ENCODE measurements at places on chromosomes 2 and 18.
A peak's percentile ranks its signal among the peaks of the same experiment; 100 is the strongest.

DNA sequence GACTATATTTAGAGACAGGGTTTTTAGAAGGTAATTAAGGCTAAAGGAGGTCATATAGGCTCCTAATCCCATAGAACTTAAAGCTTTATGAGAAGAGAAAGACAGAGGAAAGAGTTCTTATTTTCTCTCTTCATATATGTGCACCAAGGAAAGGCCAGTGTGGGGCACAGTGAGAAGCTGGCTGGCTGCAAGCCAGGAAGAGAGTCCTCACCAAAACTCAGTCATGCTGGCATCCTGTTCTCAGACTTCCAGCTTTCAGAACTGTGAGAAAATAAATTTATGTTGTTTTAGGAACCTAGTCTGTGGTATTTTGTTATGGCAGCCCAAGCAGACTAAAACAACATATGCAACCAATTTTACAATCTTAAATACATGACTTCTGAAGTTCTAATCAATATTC lies 31.5 kb upstream of the ATIC start:
- no peak for DNase-seq

DNA sequence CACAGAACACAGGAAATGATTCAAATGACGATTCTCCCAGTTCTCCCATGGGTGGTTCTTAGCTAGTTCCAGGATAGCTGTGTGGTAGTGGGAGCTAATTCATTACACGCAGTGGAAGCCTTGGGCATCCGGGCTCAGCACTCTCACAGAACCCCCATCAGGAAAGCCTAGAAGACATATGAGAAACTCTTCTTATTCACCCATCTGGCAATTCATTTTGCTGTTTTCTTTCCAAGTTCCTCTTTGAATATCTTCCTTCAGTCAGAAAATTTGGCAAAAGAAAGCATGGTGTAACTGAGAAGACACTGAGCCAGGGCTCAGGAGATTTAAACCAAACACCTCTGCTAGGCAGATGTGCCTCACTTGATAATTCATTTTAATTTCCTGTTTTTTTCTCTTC lies 85.2 kb upstream of the FN1 start:
- no peak for DNase-seq

- DNase-seq = no peak
Measured at GRCh38 chr2:33190393-33190937, 243.7 kb downstream of the LTBP1 start.

DNA sequence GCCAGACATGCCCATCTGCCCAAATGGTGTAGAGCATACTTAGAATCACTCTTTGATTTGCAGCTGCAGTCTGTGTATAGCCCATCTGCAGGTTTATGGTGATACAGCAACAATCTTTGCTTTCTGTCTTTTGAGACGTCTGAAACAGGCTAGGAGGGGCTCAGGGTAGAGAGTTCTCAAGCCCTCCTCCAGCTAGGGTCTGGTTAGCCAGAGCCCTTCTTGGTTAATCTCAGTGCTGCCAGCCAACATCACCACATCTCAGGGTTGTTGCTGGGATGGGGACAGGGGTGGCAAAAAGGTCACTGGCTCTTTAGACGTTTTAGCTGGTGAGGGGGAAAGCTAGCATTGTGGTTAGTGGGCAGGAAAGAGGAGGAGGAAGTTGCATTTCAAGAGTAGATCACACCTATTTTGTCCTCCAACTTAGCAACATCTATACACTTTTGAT lies 136.6 kb upstream of the ACAA2 start:
- no peak for DNase-seq

GRCh38 chr2:3902131-3902530 lies 198.8 kb downstream of the DCDC2C start:
- DNase-seq = no peak

DNA sequence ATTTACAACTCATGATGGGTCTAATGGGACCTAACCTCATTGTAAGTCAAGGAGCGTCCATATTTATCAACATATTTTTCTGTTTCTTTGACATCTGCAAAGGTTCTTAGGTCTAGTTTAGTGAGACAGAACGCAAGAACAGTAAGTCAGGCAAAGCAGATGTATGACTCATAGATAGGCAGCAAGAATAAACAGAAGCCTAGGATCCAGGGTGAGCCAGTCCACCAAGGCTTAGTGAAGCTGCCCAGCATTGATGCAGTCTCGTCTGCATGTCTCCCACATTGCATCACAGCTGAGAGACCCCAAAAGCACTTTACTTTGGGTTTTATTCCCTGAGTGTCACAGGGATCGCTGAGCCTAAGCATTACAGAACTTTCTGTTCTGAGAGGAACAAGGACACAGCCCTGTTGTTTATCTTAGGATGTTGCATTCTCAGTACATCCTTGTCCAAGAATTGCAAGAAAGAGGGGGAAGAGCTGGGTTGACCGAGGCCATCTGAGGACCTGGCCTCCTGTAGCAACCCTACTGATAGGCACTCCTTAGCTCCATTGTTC lies 29.6 kb upstream of the TMEM177 start:
- no peak for DNase-seq

DNA sequence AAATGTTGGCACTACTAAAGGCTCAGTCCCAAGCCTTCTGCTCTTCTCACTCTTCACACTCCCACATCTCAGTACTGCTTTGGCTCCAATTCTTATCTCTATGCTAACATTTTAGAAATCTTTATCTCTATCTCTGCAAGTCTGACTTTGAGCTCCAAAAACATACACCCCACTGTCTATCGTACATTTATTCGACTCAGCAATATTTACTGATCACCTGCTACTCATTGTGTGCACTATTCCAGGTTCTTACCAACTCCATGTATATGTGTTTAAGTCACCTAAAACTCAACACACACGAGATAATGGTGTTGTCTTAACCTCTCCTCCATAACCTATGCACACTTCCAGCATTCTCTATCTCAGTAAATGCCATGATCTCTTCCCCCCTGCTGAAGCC lies 268.2 kb upstream of the CRIM1 start:
- no peak for DNase-seq

GRCh38 chr18:61935362-61935761 lies 42.6 kb upstream of the RNF152 start:
- DNase-seq = no peak

DNA sequence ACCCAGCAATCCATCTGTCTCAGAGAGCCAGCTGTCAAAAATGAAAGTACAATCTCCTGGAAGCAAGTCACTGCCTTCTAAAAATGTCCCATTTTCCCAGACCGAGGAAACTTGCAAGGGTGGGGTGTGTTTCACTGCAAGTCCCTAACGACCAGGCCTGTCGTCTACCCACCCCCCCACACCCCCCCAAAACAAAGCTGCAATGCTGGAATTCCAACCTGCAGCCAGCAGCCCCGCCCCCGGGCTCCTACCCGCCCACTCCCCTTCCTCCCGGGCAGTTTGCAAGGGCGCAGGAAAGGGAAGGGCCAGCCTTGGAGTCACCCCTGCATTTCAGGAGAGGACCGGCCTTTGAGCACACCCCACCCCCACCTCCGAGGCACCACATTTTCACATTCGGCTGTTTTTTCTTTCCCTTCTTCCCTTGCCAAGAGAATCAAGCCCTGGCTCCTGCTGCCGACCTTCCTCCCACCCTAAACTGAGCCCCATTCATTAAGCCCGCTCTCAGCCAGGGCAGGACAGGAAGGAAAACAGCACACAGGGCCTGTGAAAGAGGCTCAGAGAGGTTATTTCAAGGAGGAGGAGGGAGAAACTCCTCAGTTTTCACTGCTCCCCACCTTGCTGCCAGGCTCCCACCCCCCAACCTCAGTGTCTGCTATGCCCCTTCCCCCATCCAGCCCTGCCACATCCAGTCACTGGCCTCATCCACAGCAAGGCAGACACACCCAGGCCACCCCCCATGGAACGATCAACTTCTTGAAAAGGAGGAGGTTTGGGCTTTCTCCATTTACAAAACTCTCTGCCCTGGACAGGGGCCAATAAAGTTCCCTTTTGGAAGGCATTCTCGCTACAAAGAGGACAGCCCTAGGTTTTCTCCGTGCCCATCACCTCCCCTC lies 11.3 kb downstream of the SMAD7 start:
- no peak for DNase-seq

DNA sequence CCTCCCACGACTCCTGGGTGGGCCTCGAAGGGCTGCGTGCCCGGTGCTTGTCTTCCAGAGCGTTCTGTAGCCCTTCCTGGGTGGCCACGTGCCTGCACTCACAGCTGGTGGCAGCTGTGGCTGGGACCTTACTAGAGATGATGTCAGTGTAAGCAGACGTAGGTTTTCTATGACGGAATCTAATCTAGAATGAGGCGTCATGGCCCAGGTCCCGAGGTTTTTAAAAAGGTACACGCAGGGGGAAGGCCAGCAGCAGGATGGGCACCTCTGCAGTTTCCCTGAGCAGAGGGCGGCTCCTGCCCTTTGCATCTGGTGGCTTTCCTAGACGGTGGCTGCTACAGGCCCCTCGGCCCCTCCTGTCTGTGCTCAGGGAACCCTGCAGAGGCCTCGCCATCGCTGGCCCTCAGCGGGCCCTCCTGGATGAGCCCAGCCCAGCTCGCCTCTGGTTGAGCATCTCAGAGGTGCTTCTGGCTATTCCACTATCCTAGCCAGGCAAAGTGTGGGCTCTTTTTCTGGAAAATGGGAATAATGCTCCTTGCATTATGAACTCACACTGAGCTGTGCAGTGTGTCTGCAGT lies 49.6 kb upstream of the PXDN start:
- no peak for DNase-seq

GRCh38 chr2:120509213-120509815 lies 163.4 kb downstream of the INHBB start:
- no peak for DNase-seq

DNA sequence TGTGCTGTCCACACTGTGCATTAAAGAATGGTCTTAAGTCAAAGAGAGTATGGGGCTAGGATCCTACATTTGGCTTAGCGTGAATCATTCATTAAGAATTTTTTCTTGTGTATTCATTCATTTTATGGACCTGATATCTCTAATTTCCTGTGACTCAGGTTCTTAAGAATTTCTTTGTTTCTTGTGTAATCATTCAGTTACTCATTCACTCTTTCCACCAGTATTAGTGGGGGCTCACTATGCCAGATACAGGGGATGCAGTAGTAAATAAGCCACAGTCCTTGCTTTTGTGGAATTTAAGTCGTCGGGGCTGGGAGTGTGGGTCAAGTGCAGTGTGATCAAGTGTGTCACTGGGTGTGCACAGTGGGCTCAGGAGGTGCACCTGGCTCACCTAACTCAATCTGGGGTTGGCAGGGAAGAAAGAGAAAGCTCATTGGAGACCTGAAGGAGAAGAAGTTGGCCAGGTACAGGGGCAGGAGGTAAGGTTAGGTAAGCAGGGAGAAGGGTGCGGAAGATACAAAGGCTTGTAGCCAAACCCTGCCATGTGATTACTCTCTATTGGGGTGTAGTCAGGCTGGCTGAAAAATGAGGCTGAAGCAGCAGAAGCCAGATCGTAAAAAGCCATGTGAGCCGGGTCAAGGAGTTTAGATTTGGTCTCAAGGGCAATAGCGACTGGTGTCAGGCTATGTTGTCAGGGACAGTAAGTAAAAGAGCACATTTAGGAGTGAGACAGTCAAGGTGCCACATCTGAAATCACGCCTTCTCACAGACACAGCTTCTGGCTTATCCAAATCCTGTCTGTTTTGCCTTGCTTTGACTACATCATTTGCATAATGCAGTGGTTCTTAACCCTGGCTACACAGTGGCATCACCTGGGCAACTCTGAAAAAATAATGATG lies 67.2 kb downstream of the KCTD1 start:
- no peak for DNase-seq

DNA sequence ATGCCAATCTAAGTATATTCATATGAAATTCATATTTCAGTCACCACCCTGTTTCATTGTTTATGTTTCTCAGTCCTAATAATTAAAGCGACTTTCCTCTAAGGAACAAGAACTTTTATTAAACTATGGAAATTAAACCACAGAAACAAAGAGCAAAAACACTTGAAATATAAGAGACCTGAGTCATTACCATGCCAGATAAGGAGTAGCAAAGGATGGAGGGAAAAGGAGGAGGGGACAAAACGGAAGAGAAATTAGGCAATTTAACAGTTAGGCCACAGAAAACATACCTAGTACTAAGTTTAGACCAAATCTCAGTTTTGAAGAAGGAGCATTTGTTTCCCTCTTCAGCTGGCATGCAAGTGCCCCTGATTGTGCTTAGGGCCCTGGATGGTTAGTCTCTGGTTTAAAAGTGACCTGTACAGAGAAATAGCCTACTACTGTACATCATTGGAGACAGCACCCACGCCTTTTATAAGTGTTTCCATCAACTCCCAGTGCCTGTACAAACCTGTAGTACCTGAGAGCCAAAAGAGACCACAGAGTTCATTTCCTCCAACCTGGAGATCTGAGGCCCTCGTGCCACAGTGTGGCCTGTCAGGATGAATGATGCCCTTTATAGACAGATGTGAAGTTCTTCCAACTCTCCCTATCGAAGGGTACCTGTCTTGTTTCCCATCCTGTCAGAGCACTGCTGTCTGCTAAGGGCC lies 74.5 kb downstream of the SPATS2L start:
- no peak for DNase-seq

GRCh38 chr2:177265824-177266817 lies 1.6 kb upstream of the NFE2L2 start:
- DNase-seq = no peak

GRCh38 chr2:42297322-42297936 lies 63.6 kb downstream of the COX7A2L start:
- DNase-seq = no peak

DNA sequence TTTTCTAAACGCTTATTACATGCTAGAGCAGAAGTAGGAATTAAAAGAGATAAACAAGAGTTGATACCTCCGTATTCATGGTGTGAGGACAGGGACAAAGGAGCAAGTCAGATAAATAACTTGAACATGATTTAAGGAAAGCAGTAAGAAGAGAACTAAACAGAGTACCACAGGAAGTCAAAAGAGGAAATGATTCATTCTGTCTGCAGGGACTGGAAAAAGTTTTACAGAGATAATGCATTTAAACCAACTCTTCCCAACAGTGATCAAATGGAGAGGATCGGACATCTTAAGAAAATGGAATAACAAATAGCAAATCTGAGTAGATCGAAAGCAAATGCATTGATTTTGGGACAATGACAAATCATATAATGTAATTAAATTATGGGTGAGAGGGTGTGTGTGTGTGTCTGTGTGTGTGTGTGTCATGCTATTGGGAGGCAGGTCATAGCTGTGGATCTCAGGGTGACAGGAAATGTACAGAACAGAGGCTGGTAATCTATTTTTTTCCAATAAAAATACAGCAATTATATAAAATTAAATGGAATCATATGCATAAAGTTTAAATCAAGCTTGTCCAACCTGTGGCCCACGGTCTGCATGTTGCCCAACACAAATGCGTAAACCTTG lies 113.4 kb downstream of the MC4R start:
- DNase-seq = no peak

GRCh38 chr2:46925474-46926351 lies 10.1 kb upstream of the MCFD2 start:
- no peak for DNase-seq

- no peak for DNase-seq
Measured at GRCh38 chr2:133296401-133296800, 271.9 kb downstream of the NCKAP5 start.

GRCh38 chr2:112582314-112582746 lies 2.1 kb upstream of the CHCHD5 start:
- peak; percentile 70 for DNase-seq

Data from SK-N-DZ (cell line).